Activated CD8-positive, alpha-beta memory T cell treated with anti-CD3 and anti-CD28 coated beads for 4 hours (primary cell): ENCODE measurements at places on chromosomes 4 and X.

DNA sequence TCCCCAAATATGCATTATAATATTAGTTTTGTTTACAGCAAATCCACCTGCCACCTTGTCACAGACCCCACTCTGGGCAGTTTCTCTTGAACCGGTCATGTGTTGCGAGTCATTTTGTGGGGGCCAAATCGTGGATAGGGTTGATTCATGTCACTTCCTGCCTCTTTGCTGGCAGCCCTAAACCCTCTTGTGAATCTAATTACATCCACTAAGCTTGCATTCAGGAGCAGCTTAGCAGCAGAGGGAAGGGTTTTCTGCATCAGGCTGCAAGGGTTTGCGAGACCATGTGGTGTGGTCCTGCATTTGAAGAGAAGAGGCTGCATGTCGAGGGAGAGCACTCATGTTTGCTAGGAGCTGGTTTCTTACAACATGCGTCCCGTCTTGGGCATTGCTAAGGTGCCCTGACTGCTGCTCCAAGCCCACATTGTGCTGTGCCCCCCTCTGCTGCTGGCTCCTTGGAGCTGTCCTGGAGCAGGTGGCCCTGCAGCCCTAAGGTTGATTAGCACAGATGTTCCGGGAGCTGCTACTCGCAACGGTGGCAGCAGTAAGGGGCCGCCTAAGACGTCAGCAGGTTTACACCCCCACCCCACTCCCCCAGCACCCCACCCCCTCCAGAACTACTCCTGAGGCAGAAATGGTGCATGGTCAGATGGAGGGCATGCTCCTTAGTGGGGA lies 88.9 kb upstream of the CLDN34 start:
- no peak for DNase-seq

- DNase-seq: no peak
Measured at GRCh38 chr4:28221536-28221935, 1360.9 kb downstream of the STIM2 start.

- DNase-seq: no peak
Measured at GRCh38 chrX:42485601-42486000, 292.4 kb downstream of the PPP1R2C start.

DNA sequence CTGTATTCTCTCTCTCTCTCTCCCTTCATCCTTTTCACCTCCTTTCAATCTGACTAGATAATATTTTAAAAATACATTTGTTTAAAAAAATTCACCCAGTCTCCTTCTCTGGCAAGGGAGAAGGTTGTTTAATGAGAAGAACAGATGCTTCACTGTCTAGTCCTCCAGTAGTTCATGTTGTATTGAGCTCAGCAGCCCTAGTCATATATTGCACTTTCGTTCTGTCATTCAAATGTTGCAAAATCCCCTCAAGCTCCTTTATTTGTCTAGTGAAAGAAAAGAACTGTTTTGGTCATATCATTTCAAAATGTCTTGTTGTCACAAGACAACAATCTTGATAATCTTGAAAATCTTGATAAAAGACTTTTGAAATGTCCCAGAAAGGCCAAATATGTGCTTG lies 248.0 kb downstream of the GALNTL6 start:
- DNase-seq: no peak

DNA sequence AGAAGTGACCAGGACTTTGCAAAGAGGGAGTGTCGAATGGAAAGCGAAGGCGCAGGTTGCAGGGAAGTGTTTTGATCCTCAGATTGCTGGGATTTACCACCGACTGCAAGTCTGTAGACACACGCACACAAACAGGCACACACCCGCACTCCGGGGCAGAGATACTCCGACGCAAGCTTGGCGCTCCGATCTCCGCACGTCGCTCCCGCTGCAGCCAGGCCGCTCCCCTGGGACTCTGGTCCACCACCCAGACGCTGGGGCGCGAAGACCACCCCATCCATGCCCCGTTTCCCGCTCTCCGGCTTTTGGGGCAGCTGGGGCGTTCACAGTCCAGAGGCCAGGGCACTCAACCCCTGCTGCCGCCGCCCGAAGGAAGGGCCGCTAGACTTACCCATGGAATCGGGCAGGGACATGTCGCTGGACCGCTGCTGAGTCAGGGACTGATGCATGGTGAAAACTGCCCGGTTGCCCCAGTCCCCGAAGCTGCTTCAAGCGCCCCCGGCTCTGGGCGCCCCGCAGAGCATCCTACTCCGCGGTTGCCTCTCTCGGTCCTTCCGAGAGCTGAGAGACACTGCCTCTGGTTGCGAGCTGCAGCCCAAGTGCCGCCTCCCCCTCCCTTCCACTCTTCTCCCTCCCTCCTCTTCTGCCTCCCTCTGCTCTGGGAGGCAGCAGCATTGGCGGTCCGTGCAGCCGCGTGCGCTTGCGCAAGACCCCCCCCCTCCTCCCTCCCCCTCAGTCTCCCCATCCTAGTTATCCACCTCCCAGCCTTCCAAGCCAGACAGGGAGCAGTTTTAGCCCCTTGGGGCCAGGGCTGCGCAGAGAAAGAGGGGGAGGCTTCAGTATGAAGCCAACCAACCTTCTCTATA lies at the start of gene TMEM255A:
Gene TMEM255A, minus strand, starts transcription at position 601 of the 866 bp plus-strand sequence. Its CDS starts 152 bp downstream, at position 449.
- DNase-seq: no peak

DNA sequence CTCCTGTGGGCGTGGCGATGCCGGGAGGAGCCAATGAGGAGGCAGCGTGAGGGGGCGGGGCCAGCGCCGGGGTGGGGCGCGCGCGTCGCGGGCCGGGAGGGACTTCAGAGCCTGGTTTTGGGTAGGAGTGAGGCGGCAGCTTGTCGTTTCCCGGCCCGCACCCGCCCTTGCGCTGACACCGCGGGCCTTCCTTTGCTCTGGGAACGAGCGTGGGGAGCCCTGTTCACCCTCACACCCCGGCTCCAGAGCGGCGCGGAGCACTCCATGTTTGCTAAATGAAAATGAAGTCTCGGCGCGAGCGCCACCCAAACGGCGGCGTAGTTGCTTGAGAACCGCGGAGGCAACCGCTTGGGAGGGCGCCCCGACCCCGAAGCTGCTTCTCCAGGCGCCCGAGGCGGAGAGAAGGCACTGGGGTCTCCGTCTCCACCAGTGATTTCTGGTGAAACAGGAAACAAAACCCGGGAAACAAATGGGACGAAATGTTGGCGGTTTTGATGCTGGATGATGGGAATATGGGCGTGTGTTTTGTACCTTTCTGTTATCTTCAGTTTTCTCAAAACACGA lies 497 bp upstream of the GRPEL1 start:
- no peak for DNase-seq

GRCh38 chr4:83022724-83023450 lies 12.1 kb upstream of the COPS4 start:
- no peak for DNase-seq

DNA sequence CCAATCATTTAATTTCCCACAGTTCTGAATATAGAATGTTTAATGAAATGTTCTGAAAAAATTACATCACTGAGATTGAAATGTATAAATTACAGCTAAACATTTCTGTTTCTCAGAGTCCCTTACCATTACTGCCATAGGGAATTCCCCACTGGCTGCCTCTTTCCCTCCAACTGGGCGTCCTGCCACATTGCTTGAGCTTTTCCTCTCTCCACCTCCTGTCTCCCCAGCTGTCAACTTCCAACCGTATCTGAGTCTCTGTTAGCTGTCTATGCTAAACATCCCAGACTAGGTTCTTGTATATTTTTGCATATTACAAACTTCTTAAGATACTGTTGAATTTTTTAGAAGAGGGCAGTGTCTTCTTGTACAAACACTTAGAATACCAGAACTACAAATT lies 407.3 kb upstream of the SLIT2 start:
- DNase-seq: no peak

GRCh38 chrX:108312011-108312410 lies 126.2 kb downstream of the COL4A6 start:
- DNase-seq: no peak

DNA sequence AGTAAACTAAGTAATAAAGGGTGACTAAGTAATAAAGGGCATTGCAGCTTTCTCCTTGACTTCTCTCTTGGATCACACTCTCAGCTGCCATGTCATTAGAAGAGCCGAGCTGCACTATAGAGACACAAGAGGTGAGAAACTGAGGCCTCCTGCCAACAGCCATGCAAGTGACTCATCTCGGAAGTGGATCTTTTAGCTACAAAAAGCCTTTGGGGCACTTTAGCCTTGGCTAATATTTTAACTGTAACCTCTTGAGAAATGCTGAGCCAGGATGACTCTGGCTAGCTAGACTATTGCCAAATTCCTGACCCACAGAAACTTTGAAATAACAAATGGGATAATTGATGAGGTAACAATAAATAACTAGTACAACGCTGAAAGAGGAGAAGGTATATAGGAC lies 1.5 kb upstream of the NEIL3 start:
- DNase-seq: no peak

DNA sequence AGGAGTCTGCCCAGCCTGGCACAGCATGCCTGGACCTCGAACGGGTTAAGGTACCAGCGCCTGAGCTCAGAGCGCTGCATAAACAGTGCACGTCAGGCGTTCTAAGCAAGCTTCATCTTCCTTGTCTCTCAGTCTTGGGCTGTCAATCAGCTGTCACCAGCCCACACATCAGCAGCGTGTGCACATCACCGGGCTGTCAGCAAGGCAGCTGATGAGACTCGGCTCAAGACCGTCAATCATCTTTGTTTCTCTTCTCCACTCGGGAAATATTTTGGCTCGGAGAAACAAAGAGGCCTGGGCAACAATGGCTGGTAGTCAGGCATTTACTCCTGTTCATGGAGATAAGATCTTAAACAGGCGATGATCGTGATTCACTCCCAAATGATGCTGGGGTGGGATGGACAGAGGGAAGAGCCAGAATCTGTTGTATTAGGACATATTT lies 141.3 kb downstream of the LDB2 start:
- no peak for DNase-seq

GRCh38 chrX:139058831-139059495 lies 347.4 kb upstream of the FGF13 start:
- DNase-seq: no peak

GRCh38 chr4:56345458-56345857 lies 41.8 kb downstream of the AASDH start:
- no peak for DNase-seq

GRCh38 chrX:31190221-31190975 lies 118.6 kb upstream of the FTHL17 start:
- no peak for DNase-seq

DNA sequence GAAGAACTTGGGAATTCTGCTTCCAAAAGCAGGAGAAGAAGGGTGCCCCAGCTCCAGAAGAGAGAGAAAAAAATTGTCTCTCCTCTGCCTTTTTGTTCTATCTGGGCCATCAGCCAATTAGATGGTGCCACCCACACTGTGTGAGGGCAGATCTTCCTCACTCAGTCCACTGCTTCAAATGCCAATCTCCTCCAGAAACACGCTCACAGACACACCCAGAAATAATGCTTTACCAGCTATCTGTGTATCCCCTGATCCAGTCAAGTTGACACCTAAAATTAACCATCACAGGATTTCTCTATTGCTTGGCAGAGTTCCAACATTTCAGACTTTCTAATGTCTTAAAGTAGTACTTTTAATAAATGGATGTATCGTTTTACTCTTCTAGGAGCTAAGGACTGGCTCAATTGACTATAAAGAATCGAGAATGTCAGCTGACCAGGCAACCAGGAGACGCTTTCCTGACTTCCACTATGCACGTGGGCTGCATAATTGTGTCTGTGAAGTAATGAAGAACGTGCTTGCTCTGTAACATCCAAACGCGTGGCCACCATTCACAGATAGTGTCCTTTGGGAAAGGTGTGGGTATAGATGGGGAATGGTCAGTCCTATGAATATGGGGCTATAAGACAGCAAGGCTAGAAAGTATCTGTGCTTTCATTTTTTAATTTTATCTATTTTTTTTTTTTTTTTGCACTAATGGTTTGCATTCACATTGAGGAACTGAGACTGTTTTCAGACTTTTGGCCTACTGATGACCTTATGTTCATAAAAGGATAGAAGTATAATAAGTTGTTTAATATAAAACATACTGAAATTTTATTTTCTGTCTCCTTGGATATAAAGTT lies 9.9 kb upstream of the SMIM20 start:
- no peak for DNase-seq

GRCh38 chr4:131113273-131113672 lies 2017.3 kb downstream of the C4orf33 start:
- no peak for DNase-seq

DNA sequence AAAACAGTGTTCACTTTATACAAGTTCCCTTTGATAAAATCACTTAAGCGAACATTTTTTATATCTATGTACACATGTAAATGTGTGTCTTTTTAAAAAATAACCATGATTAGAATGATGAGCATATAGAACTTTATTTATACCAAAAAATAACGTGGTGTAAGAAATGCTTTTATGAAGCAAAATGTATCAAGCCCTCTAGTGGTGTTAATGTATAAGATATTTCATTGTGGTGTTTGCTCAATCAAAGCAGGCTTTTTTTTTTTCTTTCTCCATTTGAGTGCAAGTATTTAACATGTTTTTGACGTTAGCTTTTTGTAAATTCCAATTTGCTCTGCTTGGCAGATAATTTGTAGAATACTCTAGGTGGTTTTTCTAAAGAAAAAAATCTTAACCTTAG lies 2092.4 kb upstream of the TENM3 start:
- DNase-seq: no peak

GRCh38 chrX:17744896-17745523 lies 7.7 kb downstream of the SCML1 start:
- DNase-seq: no peak

DNA sequence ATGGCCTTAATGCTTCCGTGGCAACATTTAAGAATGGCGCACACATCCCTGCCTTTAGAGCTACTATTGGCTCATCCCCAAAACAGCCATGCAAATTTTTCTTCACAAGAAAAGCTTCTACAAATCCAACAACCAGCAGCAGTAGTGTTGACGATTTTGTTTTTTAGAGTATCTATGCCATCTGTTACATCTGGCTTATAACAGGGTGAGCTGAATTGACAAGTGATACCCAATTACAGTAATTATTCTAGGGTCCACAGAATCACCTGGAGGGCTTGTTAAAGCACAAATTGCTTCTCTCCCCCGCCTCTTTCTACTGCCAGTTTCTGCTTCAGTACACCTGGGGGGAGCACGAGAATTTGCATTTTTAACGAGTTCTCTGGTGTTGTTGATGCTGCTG lies 34.1 kb downstream of the DCHS2 start:
- DNase-seq: no peak

DNA sequence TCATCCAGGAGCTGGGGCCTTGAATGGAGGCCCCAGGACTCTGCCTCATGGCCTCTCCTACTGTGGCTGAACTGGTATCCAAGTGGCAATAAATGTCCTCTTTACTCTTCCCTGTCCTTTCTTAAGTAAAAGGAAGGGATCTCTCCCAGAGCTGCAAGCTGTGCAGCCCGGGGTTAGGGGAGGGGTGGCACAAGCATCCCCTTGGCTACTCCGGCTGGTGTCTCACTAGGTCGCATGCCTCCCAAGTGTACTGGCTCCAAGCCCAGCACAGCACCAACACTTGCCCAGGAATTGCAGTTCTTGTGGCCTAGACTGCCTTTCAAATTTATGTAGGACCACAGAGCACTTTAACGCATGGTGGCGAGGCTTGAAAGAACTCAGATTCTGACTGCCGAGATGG lies 44.7 kb upstream of the MED14 start:
- no peak for DNase-seq

DNA sequence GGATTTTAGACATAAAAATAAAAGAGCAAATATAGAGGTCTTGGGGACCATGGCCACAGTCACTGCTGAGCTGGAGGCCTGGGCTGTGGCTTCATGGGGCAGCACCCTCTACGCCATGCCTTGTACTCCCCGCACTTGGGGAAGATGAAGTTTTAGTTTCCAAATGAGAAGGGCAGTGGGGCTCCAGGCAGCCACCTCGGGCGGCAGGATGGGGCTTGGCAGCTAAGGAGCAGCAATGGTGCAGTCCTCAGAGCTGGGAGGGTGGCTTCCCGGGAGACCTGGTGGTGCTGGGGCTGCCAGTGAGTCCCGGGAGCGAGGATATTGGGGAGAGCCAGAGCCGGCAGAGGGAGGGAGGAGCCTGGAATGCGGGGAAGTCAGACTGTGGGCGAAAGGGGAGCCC lies 2.4 kb downstream of the CXCR3 start:
- no peak for DNase-seq

- no peak for DNase-seq
Measured at GRCh38 chrX:39613482-39613995, 484.2 kb downstream of the BCOR start.
